NCI-H524 (cell line): ENCODE measurements at places on chromosomes 12 and 14.

- DNase-seq: no peak
Observed at GRCh38 chr14:50769863-50770500, 61.0 kb downstream of the NIN start.

GRCh38 chr12:27747111-27747820 is 32.8 kb upstream of the KLHL42 start:
- no peak for DNase-seq

GRCh38 chr12:42473130-42473529 is 116.4 kb downstream of the PRICKLE1 start:
- no peak for DNase-seq

- DNase-seq: no peak
Observed at GRCh38 chr12:108629824-108630476, 3.7 kb downstream of the SELPLG start.

GRCh38 chr14:85529803-85530574 is at the start of gene FLRT2:
TSS of gene FLRT2 (plus strand) at chr14:85530144. CDS start at chr14:85621515, 91,371 bp downstream.
- no peak for DNase-seq

DNA sequence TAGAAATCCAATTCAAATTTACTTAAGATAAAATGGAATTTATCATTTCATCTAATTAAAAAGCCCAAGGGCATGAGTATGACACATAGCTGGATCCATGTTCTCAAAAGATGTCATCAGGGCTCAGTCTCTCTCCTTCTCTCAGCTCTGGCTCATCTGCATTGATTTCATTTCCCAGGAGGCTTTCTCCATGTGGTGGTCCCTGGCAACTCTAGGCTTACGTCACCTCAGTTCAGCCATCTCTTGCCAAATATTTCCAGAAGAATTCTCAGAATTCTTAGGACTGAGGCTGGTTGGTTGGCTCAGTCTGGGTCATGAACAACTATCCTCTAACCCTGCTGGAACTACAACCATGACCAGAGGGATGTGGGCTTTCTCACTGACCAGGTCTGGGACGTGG is 65.3 kb downstream of the FOS start:
- DNase-seq: no peak

GRCh38 chr14:98368221-98368620 is 903.8 kb downstream of the BCL11B start:
- no peak for DNase-seq

GRCh38 chr14:86798330-86798729 is 1194.7 kb downstream of the GALC start:
- DNase-seq: no peak

- no peak for DNase-seq
Observed at GRCh38 chr12:52798671-52799504, 3.0 kb upstream of the KRT3 start.

DNA sequence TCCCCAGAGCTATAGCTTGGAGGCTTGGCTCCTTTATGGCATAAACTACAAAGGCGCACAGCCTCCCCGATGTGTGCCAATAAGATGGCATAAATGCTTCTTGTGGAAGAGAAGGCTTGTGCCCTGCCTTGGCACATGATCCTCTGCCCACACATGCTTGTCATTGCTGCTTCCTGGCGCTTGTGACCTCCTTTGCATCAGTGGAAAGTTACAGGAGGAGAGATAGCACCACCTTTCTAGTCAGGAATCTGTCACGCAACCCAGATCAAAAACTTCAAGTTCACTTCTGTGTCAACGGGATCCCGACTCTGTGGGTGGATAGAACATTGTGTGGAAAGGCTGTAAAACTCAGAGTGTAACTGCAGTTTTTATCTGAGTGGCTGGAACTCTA is 183.8 kb upstream of the HIF1A start:
- no peak for DNase-seq

GRCh38 chr12:12072064-12072760 is 1.5 kb downstream of the BCL2L14 start:
- no peak for DNase-seq

DNA sequence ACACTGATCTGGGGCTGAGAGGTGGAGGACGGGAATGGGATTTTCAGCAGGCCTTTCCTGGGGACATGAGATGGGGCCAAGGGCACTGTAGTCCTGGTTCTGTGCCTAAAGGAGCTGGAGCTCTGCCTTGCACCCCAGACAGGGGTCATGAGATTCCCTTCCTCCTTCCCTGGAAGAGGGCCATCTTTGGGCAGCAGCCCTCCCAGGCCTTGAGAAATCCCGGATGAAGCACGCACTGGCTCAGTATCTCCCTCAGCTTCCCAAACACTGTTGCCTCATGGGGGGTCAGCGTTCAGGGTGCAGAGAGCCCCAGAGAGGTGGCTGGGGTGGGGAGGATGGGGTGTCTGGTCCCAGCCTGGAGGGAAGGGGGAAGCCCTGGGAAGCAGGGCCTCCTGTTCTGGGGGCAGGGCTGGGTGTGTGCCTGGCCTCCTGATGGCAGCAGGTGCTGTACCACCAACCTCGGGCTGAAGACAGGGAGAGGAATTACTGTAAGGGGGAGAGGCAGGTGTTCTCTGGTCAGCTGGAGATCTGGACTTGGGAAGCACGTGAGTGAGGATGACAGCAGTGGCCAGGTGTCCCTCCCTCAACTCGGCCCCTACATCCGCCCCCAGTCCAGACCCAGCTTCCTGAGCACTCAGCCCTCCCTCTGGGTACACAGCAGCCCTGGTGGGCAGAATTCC is 8.4 kb upstream of the NR4A1 start:
- no peak for DNase-seq

GRCh38 chr14:64645220-64645892 is 58.9 kb upstream of the PLEKHG3 start:
- no peak for DNase-seq

DNA sequence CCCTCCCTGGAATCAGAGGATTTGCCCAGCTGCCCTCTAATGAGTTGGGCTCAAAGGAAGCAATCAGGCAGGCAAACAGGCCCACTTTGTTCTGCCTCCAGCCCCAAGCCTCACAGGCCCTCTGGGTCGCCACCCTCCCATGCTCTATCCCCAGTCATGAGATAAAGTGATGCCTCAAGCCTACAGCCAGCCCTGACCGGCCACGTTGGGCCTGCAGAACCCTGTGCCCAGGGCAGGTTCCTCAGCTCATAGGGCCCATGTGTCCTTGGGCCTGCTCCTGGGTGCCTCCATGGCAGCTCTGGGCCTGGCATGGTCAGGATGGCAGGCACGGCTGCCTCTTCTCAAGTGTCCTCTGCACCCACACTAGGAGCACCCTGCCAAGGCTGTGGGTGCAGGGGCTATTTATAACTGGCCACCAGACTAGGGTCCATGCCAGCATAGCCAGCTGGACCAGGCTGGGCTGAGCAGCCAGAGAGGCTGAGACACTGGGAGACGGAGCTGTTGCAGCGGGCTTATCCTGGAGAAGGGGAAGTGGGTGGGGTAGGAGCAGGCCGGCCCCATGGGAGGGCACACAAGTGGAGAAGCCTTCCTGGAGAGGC is 20.2 kb downstream of the HDAC7 start:
- no peak for DNase-seq

- DNase-seq: no peak
Observed at GRCh38 chr14:51925980-51926379, 63.4 kb upstream of the RTRAF start.

DNA sequence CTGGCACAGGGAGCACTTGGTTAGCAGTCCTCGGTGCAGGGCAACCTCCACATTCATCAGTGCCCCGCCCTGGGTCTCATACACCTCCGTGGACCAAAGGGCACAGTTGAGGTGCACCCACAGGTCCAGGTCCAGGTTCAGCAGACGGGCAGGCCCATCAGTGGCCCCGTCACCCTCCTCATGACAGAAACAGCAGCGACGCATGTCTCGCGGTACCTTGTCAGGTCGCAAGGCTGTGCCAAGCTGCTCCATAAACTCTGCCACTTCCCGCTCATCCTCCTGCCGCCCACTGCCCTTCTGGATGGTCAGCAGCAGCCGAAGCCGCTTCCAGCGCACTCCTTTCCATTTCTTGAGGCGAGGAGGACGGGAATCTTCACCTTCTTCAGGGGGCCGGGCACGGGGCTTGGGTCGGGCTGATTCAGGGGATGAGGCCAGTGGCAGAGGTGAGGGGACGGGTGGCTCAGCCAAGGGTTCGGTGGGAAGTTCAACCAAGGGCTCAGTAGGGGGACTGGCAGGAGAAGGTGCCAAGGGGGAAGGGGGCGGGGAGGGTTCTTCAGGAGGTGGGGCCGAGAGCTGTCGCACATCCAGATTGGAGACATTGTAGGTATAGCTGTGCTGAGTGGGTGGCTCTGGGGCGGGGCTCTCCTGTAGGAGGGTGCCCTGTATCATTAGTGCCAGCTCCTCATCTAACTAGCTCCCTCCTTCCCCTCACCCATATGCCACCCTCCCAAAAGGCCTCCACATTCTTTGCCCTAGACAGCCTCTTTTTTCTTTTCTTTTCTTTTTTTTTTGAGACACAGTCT is 8.3 kb upstream of the PRKAG1 start:
- DNase-seq: no peak

DNA sequence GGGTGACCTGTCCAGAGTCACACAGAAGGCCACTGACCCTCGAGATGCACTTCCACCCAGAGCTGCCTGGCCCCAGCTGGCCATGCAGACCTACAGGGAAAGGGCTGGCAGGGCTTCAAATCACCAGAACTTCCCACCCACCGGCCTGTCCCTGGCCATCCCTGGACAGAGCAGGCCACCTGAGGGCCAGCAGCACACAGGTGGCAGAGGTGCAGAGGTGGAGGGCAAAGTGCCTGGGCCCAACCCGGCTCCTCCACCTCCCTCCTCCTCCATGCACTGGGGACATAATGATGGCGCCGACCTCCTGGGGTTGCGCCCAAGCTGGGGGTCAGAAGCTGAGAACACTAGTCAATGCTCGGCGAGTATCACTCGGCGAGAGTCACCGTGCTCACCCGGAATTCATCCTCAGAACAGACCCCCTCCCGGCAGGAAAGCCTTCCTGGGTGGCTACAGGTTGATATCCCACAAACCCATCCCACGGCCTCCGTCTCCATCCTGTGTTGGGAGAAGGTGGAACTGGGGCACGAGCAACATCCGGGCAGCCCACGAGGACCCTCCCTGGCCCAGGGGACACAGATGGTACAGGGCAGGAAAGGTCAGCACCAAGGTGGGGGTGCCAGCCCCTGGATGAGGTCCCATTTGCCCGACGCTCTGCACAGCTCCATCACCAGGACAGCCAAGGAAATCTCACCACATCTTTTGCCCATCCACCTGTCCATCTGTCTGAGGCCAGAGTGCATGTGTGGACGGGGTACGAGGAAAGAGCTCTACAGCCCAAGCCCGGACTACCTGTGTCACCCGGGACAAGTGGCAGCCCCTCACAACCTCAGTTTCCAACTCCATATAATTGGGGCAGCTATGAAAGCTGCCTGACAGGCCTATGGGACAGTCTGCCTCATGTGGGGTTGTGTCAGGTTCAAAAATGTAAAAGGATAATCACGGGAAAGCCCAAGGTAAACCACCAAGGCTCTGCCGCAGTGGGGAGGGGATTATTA is 10.8 kb downstream of the BEGAIN start:
- DNase-seq: no peak

GRCh38 chr14:99242816-99243721 is 28.9 kb downstream of the BCL11B start:
- no peak for DNase-seq

DNA sequence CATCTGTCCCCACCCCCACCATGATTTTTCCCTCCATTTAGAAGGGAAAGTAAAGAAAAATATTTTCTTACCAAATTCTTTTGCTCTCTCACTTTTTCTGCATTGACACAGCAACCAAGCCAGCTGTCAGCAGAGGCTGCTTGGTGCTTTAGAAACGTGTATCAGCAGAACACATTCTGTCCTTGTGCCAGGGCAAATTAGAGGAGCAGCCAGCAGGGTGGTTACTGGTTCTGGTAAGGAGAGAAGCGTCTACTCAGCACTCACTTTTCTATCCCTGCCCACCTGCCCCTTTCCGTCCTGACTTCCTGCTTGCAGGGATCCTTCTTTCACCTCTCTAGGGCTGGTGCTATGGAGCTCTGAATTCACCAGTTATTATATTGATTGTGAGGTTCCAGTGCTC is 327.5 kb upstream of the PDE3A start:
- peak; percentile 1 for DNase-seq

GRCh38 chr12:94285943-94286582 is 137.7 kb downstream of the PLXNC1 start:
- peak; percentile 50 for DNase-seq

DNA sequence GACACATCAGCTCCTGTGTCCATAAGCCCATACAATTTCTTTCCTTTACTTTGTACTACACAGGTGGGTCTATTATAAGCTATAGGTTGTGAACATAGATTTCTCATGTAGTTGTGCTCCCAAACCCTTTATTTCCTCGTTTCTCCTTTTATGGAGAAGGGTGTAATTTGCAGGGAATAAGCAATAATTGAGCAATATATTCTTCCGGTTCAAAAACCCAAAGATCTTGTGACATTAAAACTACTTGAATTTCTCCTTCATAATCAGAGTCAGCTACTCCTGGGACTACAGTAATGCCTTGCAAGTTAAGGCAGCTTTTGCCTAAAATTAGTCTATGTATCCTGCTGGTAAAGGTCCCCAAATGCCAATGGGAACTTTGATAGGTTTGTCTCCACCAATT is 19.1 kb upstream of the MAPKAPK5 start:
- no peak for DNase-seq

- DNase-seq: no peak
Observed at GRCh38 chr14:100910888-100911664, 7.6 kb upstream of the RTL1 start.

- DNase-seq: no peak
Observed at GRCh38 chr12:102824218-102824835, 92.7 kb downstream of the PAH start.

- DNase-seq: no peak
Observed at GRCh38 chr14:104554608-104555429, 24.7 kb upstream of the C14orf180 start.

- DNase-seq: peak; percentile 44
Observed at GRCh38 chr12:96061864-96062453, 26.6 kb upstream of the LTA4H start.

DNA sequence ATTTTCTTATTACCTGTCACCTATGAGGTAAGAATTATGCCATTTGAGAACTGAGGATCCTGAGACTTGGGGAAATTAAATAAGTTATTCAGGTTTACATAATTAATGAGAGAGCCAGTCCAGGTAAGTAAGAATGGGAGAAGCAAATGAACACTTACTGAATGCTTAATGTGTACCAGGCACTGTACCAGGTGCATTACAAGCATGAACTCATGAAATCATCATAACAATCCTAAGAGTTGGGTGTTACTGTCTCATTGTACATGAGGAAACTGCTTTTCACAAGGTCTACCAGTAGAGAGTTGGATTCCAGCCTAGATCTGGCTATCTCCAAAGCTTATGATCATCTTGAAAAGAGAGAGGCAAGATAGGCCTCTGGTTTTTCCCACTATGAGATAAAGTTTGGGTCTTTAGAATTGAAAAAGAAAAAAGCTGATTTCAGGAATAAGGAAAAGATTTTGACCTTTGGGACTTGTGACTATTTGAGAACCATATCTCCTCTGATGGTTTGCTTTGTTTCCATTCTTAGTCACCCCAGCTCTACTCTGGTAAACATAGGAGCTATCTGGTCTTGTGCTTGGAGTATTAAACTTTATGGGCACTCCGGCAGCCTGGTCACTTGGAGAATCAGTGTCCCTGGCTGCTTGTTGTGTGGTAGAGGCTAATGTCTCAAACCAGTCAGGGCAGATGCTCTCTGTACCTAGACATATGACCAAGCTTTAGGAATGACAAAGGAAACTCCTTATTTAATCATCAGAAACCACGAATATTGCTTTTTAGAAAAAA is 48.0 kb downstream of the PTHLH start:
- no peak for DNase-seq

GRCh38 chr12:111431772-111432171 is 26.0 kb downstream of the SH2B3 start:
- DNase-seq: no peak

GRCh38 chr12:67202678-67203012 is 66.5 kb upstream of the CAND1 start:
- no peak for DNase-seq
